ENCODE measurements at places on chromosomes 1 and 21. TPM values are rescaled to one million over a fixed set of nuclear protein-coding genes. Genes with fewer than 3 reads are reported as not detected.

GRCh38 chr21:27802816-27803475 lies 836.1 kb upstream of the ADAMTS5 start:
- no peaks in the 10 kb centered on the region for H3K27me3 ChIP-seq
- no peaks in the 10 kb centered on the region for H3K36me3 ChIP-seq
- peak; percentile 26 for DNase-seq

GRCh38 chr1:183243161-183244050 lies 57.3 kb downstream of the LAMC2 start:
- peak; percentile 81 for DNase-seq
- H3K4me3 ChIP-seq: no peak overlapping the region
- H3K27ac ChIP-seq: peak overlapping the region; percentile 80
- H3K4me1 ChIP-seq: no peaks in the 10 kb centered on the region
- H3K36me3 ChIP-seq: no peaks in the 10 kb centered on the region
- H3K27me3 ChIP-seq: no peaks in the 10 kb centered on the region

DNA sequence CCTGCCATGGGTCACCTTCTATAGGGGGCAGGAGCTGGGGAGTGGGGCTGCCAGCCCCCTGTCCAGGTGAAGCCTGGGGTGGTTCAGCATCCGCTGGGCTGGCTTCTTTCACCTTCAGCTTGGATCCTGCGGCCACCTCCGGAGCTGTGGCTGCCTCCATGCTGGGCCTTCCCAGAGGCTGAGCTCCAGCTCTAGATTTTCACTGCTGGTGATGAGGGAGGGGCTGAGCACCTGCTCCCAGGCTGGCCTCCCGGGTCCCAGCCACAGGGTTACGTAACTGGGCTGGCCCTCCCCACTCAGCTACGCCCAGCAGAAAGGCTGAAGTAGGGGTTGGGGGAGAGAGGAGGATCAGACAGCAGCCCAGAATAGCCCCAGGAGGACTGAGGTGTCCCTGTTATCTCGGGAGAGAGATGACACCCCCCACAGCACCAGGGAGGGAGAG lies at the start of gene MYBPHL:
TSS of gene MYBPHL (minus strand) at position 180 of the 442 bp plus-strand sequence. CDS start at position 160, 20 bp downstream.
- no peaks in the 10 kb centered on the region for H3K4me1 ChIP-seq
- H3K4me3 ChIP-seq: no peak within 1 kb of the TSS
- H3K27me3 ChIP-seq: no peaks in the 10 kb centered on the region
- no peaks in the 10 kb centered on the region for H3K36me3 ChIP-seq
- H3K27ac ChIP-seq: no peak within 1 kb of the TSS

- no peak overlapping the region for H3K4me3 ChIP-seq
- DNase-seq: no peak
- no peak overlapping the region for H3K27ac ChIP-seq
- H3K36me3 ChIP-seq: no peaks in the 10 kb centered on the region
- no peaks in the 10 kb centered on the region for H3K4me1 ChIP-seq
Observed at GRCh38 chr1:217344712-217345111, 286.2 kb downstream of the GPATCH2 start.

DNA sequence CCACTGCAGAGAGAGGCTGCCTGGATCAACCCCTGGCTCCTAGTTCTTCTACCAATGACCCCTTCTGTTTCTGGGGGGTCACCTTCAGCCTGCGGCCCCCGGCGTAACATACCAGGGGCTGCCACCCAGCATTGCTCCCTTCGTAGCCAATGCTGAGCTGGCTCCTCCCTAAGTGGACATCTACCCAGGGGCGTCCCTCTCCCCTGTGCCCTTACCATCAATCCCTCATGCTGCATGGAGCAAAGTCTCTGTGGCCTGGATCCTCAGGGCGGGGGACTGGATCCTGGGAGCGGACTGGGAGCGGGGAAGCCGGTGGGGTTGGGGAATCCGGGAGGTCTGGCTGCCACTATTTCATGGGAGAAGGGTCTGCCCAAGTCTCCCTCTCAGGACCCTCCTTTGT lies 28.6 kb downstream of the TRIM67 start:
- no peaks in the 10 kb centered on the region for H3K36me3 ChIP-seq
- no peak overlapping the region for H3K4me3 ChIP-seq
- H3K27me3 ChIP-seq: no peaks in the 10 kb centered on the region
- no peaks in the 10 kb centered on the region for H3K4me1 ChIP-seq
- H3K27ac ChIP-seq: no peak overlapping the region
- DNase-seq: no peak

GRCh38 chr1:93607814-93608186 lies 73.8 kb downstream of the BCAR3 start:
- H3K27ac ChIP-seq: peak overlapping the region; percentile 47
- H3K27me3 ChIP-seq: no peaks in the 10 kb centered on the region
- H3K36me3 ChIP-seq: no peaks in the 10 kb centered on the region
- no peak for DNase-seq

- DNase-seq: no peak
- no peaks in the 10 kb centered on the region for H3K27me3 ChIP-seq
- no peaks in the 10 kb centered on the region for H3K36me3 ChIP-seq
- no peak overlapping the region for H3K4me3 ChIP-seq
- no peaks in the 10 kb centered on the region for H3K4me1 ChIP-seq
Observed at GRCh38 chr1:209076688-209077087, 506.8 kb upstream of the CAMK1G start.

DNA sequence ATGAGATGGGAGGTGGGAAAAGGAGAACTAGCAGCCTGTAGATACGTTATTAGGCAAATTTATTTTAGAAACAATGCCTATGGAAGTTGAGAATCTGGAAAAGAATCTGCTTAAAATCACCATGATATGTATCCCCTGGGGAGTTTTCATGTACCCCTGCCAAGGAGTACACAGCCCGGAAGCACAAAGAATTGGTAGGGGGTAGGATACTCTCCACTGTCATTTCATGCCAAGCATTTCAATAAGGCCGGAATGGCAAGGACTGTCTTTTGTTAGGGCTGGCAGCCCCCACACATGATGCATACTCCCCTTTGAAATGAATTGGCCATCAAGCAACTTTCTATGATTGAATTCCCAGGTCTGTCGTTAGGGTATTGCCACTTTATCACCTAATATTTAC lies 111.5 kb upstream of the APP start:
- H3K27me3 ChIP-seq: no peaks in the 10 kb centered on the region
- H3K4me3 ChIP-seq: no peak overlapping the region
- no peaks in the 10 kb centered on the region for H3K36me3 ChIP-seq
- no peaks in the 10 kb centered on the region for H3K4me1 ChIP-seq
- no peak overlapping the region for H3K27ac ChIP-seq

DNA sequence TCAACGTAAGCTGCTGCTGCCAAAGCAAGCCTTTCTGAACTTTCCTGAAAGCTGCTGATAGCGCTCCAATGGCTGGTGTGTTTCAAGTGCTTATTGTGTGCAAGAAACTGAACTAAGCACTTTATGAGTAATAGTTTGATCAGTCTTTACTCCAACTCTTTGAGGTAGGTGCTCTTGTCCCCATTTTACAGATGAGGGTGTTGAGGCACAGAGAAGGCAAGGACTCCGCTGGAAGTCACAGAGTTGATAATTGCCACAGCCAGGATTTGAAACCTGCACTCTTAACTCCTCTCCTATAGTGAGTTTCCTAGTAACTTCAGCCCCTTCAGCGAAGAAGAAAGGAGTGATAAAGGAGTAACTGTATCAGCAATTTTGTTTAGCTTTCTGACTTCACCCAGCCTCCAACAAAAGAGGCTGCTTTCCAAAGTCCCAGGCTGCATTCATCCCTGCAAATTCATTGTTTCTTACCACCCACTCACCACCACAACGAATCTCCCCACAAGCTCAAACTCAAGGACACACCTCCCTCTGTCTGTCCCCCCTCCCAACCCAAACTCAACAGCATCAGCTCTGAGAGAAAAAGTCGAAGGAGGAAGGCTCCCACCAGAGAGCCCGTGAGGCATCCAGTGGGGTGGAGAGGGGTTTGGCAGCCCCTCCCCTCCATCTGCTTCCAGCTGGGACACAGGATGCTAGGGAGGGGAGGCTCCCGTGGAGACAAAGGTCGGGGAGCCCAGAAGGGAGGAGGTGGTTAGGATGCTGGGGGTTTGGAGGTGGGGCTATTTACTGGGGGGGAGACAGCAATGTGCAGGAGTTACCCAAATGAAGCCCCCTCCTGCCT lies 139.6 kb downstream of the NAV1 start:
- no peaks in the 10 kb centered on the region for H3K4me1 ChIP-seq
- DNase-seq: no peak
- no peaks in the 10 kb centered on the region for H3K36me3 ChIP-seq
- no peaks in the 10 kb centered on the region for H3K27me3 ChIP-seq
- H3K4me3 ChIP-seq: no peak overlapping the region

DNA sequence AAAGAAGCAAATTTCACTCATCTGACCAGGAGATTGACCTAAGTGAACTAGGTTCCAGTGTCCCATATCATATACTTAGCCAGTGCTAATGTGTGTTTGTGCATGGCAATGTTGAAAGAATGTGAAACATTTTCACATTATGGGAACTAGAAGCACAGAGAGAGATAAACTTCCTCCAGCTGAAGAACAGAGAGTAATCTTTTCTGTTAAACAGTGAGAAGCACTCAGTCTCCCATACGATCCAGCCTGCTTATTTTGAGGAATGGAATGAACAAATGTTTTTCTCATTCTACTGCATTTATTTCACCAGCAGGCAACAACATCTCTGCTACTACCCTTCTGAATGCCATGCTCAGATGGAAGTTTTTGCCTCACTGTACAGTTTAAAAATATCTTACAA lies 170.5 kb downstream of the TTLL7 start:
- H3K36me3 ChIP-seq: no peaks in the 10 kb centered on the region
- H3K4me1 ChIP-seq: no peaks in the 10 kb centered on the region
- no peak overlapping the region for H3K4me3 ChIP-seq
- no peaks in the 10 kb centered on the region for H3K27me3 ChIP-seq

GRCh38 chr21:42455754-42456440 lies 40.1 kb downstream of the RSPH1 start:
- H3K4me1 ChIP-seq: no peaks in the 10 kb centered on the region
- no peaks in the 10 kb centered on the region for H3K27me3 ChIP-seq
- H3K36me3 ChIP-seq: no peaks in the 10 kb centered on the region
- DNase-seq: no peak

DNA sequence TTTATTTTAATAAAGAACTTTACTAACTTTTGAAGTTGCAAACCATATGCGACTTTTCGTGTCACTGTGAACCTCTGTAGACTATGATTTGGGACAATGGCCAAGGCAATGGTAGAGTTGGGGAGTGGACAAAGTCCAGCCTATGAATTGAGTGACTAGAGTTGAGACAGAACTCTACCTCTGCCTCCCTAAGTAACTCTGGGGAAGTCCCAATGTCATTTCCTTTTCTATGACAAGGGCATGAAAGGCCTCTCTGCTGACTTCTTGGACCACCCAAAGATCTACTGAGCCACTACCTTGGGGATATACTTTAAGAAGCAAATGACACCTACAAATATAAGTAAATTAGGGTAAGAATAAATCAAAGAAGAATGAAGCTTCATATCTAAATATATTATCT lies 19.3 kb downstream of the BEND5 start:
- no peaks in the 10 kb centered on the region for H3K4me1 ChIP-seq
- H3K36me3 ChIP-seq: no peaks in the 10 kb centered on the region
- H3K27ac ChIP-seq: no peak overlapping the region
- H3K27me3 ChIP-seq: no peaks in the 10 kb centered on the region
- DNase-seq: no peak

- no peaks in the 10 kb centered on the region for H3K27me3 ChIP-seq
- no peaks in the 10 kb centered on the region for H3K36me3 ChIP-seq
- H3K4me3 ChIP-seq: no peak overlapping the region
- DNase-seq: no peak
Observed at GRCh38 chr1:28309702-28310101, 19.1 kb upstream of the MED18 start.

DNA sequence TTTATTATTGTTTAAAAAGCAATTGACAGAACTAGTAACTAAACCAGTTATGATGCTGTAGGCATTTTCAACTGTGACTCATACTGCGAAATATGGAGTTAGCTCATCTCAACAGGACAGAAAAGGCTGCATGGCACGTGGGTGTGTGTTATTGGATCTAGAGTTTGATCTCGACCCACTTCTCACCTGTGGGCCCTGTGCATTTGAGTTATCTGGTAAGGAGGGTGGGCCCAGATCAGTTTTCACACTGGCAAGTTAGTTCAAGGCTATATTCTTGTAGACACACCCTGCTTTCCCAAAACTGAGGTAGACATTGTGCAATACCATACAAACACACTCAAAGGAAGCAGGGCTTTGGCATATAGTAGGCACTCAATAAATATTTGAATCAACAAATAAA lies 71.3 kb upstream of the PRDX6 start:
- no peak overlapping the region for H3K4me3 ChIP-seq
- no peaks in the 10 kb centered on the region for H3K36me3 ChIP-seq
- H3K27me3 ChIP-seq: no peaks in the 10 kb centered on the region
- no peak overlapping the region for H3K27ac ChIP-seq
- DNase-seq: no peak

The THEM5 gene
- total RNA-seq: not detected

The GBP5 gene
- 0.26 TPM for total RNA-seq

All from uterus (tissue), 4 donors.